Activated T-helper 1 cell treated with anti-CD3 and anti-CD28 coated beads, Interleukin-2, amount 50 U/mL, for 16 hours (primary cell): ENCODE measurements at places on chromosomes 2 and 18.

DNA sequence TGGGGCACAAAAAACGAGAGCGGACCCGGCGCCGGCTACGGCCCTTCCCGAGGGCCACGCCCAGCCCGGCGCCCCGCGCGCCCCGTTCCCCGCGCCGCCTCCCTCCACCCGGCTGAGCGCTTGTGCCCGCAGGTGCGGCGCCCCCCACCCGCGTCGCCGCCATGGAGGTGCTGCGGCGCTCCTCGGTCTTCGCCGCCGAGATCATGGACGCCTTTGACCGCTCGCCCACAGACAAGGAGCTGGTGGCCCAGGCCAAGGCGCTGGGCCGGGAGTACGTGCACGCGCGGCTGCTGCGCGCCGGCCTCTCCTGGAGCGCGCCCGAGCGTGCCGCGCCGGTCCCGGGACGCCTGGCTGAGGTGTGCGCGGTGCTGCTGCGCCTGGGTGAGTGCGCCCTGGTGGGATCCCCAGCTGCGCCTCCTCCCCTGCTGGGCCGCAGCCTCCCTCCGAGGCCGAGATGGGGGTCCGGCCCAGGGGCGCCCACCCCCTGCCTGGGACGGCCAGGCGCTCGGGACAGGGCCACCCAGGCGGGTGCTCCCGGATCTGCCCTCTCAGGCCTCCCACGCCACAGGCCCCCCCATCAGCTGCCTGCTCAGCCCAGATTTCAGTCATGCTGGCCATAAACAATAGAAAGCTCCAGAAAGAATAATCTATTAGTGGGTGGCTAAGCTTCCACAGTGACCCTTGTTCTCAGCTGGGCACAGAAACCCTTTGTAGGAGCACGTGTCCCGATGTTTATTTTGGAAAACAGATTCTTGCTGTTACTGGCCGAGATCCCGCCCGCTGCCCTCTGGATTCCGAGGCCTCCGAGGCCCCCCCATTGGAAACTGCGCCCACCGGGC is 997 bp downstream of the BOK start:
- DNase-seq: no peak

DNA sequence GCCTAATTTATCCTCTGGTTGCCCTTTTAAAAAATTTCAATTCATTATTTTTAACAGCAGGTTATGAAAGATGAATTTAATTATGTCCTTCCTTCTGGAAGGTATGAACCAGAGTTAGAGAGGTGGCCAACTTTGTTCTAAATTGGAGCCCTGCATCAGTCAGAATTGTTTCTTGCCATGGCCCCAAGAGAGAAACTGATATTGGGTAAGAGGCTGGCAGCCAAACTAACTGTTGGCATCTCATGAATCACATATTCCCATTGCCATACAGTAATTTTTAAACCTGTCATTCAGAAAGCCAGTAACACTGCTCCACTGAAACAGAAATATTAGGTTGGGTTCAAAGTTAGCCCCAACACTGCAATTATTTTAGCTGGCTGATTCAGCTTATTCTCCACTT is 67.4 kb downstream of the SMAD2 start:
- no peak for DNase-seq

GRCh38 chr2:11705063-11705462 is 35.1 kb upstream of the NTSR2 start:
- no peak for DNase-seq

- DNase-seq: no peak
Measured at GRCh38 chr18:38695559-38696280, 1130.1 kb upstream of the CELF4 start.

DNA sequence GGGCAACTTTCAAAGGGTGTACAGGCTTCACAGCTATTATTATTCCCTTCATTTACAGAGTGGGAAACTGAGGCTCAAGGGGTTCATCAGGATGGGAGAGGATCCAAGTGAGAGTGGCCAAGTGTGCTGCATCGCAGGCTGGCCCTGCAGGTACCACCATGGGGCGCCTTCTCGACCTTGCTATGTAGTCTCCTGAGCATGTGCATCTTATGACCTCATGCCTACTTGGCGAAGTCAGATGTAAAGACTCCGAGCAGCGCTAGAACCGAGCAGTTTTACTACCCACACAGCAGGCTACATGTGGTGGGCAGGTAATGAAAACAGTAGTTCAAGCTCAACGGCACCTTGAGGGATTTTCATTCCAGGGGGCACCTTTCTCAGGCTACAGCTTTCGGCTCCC is 42.0 kb downstream of the TFCP2L1 start:
- DNase-seq: no peak

DNA sequence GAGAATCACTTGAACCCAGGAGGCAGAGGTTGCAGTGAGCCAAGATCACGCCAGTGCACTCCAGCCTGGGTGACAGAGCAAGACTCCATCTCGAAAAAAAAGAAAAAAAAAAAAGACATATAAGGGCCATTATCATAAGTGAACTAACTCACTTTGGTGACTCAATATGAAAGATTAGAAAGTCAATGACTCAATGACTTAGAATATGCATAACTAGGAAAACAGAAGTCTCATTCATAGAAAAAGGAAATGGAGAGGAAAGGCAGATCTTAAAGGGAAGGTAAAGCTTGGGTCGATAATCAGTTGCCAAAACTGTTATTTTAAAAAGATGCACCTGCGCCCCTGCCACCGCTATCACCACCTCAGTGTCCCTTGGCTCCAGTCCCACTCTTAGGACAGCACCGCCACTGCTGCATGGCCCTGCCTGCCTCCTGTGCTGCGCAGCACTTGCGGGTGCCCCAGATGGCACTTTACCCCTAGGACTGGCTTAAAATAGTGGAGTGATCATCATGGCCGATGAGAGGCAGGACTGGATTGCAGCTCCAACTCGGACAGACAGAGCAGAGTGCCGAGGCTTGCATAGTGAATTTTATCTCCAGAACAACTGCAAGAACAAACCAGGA is 54.7 kb downstream of the INO80D start:
- DNase-seq: no peak

DNA sequence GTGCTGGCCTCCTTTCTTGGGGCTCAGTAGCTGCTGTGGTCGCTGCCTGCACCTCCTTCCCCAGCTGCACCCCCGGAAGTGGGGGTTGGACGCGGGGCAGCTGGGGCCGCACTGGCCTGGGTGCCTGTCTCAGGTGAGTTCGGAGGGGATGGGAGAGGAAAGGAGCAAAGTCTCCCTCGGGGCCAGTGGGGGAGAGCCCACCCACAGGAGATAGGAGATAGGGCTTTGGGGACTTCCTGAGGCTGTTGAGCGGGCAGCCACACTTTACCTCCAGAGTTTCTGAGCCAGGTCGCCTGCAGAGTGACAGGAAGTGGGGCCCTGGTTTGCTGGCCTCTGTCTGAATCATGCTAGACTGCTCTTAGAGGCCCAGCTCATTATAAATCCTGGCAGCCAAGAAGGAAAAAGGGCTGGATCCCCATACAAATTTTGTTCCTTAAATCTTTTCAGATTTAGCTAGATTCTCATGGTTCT is 8.1 kb downstream of the MBP start:
- DNase-seq: no peak

- no peak for DNase-seq
Measured at GRCh38 chr2:197092431-197092830, 165.9 kb upstream of the PGAP1 start.

- DNase-seq: peak; percentile 1
Measured at GRCh38 chr2:206083602-206084438, 2.2 kb downstream of the INO80D start.

- no peak for DNase-seq
Measured at GRCh38 chr2:120169020-120169419, 54.2 kb downstream of the TMEM185B start.

DNA sequence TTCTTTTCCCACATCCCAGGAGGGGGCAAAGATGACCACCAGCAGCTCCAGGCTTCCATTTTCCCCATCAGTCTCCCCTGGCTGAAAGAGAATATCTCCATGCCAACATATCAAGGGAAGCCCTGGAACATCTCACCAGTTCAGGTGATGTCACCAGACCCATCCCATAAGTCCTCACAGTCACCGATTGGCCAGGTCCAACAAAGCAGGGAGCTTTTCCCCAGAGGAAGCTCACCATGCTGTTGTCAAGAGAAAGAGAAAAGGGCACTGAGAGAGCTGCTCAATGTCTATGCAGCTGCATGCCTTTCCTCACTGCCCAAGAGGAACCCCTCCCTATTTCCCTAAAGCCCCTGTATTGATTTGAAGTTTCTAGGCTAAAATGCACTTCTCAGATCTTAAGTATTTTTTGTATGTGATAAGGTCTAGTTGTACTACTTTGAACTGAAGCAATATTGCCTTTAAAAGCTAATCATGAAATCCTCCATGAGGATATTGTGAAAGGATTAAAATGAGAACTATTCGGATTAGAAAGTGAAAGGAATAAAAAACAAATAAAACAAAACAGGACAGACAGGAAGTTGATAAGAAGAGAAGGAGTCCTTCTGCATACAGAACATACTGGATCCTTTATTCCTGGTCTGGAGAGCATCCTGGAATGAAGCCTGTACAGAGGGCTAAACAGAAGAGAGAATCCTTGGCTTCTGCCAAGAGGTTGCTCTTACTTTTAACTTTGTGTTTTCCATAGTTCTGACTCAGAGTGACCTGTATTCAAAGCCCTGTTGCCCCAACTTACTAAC is 45.2 kb upstream of the CTIF start:
- DNase-seq: no peak

DNA sequence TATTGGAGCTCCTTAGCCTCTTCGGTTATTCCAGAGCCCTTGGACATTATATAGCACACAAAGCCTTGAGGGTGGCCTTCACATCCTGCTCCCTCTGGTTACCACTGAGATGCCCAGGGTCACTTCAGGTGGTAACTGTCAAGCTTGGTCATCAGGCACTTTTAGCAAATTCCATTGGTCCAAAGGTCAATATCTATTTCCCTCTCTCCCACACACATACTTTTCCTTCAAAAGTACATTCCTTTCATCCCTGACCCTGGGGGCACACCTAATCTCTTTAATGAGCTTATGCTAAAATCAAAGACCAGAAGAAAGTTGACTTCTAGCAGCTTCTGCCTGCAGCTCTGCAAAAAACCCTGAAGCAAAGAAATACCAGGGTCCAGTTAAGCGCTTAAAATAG is 172.0 kb upstream of the NRP2 start:
- DNase-seq: no peak

DNA sequence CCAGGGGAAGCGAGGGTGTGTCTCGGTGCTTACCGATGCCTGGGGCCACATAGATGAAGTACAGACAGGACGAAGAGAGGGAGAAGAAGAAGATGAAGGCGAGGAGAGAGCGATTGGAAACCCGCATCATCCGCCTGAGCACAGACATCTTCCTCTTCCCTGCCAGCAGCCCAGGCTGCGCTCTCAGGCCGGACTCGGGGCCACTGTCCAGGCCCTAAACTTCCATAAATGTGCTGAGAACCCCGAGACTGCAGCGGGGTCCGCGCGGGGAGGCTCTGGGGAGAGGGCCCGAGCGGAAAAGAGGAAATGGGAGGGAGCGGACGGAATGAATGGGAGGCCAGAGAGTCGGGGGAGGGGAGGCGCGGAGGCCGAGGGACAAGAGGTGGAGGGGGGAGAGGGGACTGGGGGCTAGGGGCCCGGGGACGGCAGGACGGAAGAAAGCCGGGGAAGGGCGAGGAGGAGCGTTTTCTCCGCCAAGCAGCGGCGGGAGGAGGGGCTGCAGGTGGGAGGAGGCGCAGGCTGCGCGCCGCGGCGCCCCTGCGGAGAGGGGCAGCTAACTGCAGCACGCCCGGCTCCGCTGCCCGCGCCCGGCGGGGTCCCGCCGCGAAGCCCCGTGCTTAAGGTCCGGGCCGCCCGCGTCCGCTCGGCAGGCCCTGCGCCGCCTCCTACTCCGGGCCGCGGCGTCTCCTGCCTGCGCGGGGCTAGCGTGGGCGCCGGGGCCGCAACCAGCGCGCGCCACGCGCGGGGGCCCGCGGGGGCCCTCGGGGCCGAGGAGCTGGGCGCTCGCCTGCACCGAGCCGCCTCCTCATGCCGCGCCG is at the start of gene B4GALT6:
Gene B4GALT6, minus strand, starts transcription at position 303 of the 818 bp plus-strand sequence. Its CDS starts 155 bp downstream, at position 148.
- no peak for DNase-seq

- DNase-seq: no peak
Measured at GRCh38 chr2:64784168-64785061, 130.7 kb upstream of the SERTAD2 start.

- DNase-seq: no peak
Measured at GRCh38 chr18:54713386-54713785, 114.9 kb upstream of the RAB27B start.

GRCh38 chr2:163812926-163813520 is 77.2 kb upstream of the FIGN start:
- DNase-seq: no peak

DNA sequence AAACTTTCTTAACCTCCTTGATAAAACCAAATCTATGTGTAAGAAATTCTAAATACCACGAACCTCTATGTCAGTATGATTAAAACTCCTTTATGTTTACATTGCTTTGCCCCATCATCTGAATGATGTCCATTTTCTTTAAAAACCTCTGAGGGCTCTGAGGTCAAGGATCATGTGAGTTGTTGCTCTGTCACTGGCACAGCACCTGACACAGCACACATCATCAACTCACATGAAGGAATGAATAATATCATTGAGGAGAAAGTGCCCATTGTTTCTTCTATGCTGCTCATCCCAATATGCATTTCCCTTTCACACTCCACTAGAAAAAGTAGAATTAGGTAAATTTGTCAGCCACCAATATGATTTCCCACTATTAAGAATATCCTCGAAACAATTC is 1178.7 kb upstream of the NRXN1 start:
- DNase-seq: no peak

- DNase-seq: no peak
Measured at GRCh38 chr18:24710474-24710873, 250.0 kb downstream of the HRH4 start.

GRCh38 chr18:53795061-53795460 is 429.4 kb downstream of the MBD2 start:
- no peak for DNase-seq

GRCh38 chr2:104897515-104898184 is 43.7 kb downstream of the POU3F3 start:
- no peak for DNase-seq

GRCh38 chr2:128038411-128038810 is 10.6 kb upstream of the SAP130 start:
- DNase-seq: no peak

- DNase-seq: no peak
Measured at GRCh38 chr18:35835833-35836232, 136.6 kb upstream of the RMP24 start.

DNA sequence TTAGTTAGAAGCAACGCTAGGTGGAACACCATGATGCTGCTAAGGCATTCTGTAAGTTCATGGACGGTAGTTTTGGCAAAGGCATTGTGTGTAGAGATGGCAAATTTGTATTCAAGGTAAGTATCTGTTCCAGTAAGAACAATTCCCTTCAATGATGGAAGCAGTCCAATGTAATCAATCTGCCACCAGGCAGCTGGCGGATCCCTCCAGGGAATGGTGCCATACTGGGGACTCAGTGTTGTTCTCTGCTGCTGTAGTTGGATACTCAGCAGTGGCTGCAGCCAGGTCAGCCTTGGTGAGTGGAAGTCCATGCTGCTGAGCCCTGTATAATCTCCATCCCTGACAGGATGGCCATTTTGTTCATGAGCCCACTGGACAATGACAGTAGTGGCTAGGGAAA is 62.8 kb downstream of the ARL6IP6 start:
- DNase-seq: no peak

GRCh38 chr2:9419541-9419940 is 3.8 kb downstream of the ITGB1BP1 start:
- no peak for DNase-seq
